Stimulated activated CD4-positive, alpha-beta T cell treated with anti-CD3 and anti-CD28 coated beads, TNF-alpha, amount 100 ng/mL, for 48 hours (primary cell): ENCODE measurements at places on chromosomes 2 and 18.

GRCh38 chr18:31789409-31789808 lies 28.7 kb upstream of the SLC25A52 start:
- no peak for DNase-seq

- no peak for DNase-seq
Measured at GRCh38 chr2:45218931-45219339, 209.7 kb upstream of the SIX2 start.

GRCh38 chr2:124027182-124027581 lies 2.1 kb downstream of the CNTNAP5 start:
- DNase-seq, result no peak

DNA sequence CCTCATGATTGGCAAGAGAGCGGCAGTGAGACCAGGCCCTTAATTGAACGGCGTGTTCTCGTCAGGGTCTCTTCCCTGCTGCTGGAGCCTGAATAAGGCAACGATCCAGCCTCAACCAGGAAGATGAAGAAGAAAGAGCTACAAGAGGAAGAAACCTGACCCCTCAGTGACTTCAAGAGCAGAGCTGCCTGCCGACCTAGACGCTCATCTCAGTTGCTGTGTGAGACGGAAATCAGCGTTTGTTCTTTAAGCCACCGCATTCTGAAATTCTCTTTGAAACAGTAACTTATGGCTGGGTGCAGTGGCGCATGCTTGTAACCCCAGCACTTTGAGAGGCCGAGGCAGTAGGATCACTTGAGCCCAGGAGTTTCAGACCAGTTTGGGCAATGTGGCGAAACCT lies 29.6 kb upstream of the KCNG3 start:
- no peak for DNase-seq

- DNase-seq, result no peak
Measured at GRCh38 chr18:58216071-58216481, 172.1 kb downstream of the NEDD4L start.

DNA sequence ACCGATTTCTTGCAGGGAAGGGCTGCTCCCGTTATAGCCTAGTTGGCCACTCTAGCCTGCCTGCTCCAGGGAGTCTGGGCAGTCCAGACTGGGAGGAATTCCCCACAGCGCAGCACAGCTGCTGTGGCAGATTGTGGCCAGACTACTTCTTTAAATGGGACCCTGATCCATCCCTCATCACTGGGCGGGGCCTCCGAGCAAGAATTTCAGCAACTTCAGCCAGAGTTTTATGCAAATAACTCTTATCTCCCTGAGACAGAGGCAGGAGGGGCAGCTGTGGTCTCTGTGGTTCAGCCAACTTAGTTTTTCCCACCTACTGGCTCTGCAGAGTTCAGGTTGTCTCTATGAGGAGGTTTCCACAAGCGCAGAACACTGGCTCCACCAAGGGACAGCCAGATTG lies 1583.2 kb downstream of the SUCLG1 start:
- DNase-seq, result no peak

- no peak for DNase-seq
Measured at GRCh38 chr2:165957030-165957675, 3.6 kb upstream of the TTC21B start.

DNA sequence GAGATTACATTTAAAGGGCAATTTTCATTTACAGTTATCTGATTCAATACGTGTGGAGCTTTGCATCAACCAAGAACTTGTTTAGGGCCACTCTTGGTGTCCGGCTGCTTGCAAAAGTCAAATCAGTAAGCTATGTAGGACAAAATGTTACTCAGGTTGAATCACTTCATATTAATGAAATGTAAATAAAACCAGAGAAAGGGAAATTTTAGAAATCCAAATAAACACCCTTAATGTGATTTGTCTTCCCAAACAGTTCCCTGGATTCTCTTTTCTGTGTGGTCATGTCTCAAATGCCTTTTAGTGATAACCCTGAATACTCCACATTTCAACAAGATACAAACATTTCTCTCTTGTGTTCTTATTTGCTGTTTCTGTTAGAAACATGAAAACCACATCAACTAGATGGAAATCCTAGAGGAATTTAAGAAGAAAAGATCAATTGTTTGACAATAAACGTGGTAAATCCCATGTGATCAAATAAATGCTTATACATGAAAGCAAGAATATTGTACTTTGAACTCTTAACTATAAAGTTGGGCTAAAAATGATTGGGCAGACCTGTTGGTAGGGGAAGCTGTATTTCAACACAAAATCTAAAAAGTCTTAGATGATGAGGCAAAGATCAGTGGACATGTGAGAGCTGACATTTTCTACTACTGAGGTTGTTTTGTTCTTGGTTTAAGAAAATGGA lies 101.3 kb downstream of the CDC42EP3 start:
- DNase-seq, result no peak
